ENCODE measurements at places on chromosomes 7 and 10.

- no peak for DNase-seq
Measured at GRCh38 chr7:30858576-30858975, 53.1 kb upstream of the AQP1 start.

- no peak for DNase-seq
Measured at GRCh38 chr7:137094-137891, 55.1 kb upstream of the FAM20C start.

DNA sequence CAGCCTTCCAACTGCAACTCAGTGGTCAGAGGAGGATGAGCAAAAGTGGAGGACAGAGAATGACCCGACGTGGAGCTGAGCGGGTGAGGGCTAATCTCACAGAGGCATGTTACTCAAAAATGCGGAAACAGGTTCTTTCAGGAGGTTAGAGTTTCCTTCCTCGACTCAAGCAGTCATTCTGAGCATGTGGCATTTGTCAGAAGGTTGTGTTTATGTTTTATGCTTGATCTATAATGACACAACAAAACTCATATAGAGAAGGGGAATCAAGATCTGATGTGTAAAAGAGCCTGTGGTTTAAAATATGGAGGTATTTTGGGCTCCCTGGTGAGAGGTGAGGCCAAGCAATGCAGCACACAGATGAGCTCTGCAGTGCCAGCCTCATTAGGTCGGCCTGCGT lies 311.4 kb downstream of the ADARB2 start:
- DNase-seq, result no peak

DNA sequence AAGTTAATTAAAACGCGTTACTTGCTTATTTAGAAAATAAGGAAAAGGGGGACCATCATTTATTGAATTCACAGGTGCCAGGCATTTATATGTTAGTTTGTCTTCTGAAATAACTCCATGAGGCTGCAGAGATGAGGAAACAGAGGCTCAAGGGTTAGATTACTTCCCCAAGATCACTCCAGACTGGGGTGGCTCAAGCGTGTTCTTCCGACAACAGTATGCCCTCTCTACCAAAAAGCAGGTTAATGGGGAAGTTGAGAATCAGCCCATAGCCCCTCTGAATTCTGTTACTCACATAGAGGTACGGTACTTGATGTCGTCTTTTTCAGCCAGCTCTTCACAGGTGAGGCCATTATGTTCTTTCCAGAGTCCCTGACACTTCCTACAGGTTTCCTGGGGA lies 129.3 kb downstream of the RNF216 start:
- no peak for DNase-seq

- DNase-seq, result no peak
Measured at GRCh38 chr7:46610746-46611145, 689.7 kb upstream of the IGFBP3 start.

- DNase-seq, result no peak
Measured at GRCh38 chr10:28060031-28060607, 61.2 kb upstream of the ODAD2 start.

GRCh38 chr7:12601302-12601869 lies 30.9 kb downstream of the SCIN start:
- no peak for DNase-seq

DNA sequence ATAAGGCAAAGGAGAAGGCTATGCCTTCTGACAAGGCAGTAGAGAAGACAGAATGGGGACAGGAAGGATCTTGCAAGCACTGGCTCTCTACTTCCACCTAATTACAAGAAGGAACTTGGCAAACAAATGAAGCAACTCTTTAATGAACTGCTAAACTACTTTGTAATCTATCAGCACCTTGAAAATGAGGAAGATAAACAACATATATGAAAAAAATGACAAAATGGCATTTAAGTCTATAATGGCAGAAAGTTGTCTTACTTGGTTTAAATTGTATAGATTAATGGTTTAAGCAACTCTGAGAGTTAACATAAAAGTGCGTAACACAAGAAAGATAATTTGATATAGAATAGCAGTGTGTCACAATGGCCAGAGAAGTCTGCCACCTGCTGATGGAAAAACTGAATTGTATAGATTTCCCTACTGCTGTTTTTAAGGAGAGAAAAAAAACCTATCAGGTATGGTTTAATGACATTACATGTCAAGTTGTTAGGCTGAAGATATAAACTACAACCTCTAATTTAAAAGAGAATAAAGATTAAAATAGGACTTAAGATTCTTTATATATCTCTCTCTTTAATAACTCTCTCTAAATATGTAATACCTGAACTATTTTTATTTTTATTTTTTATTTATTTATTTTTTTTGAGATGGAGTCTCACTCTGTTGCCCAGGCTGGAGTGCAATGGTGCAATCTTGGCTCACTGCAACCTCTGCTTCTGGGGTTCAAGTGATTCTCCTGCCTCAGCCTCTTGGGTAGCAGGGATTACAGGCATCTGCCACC lies 11.8 kb downstream of the NT5C3A start:
- peak; percentile 80 for DNase-seq

GRCh38 chr7:1864161-1864940 lies 194.3 kb downstream of the ELFN1 start:
- DNase-seq, result peak; percentile 58

GRCh38 chr10:95245425-95246055 lies 45.3 kb downstream of the PDLIM1 start:
- DNase-seq, result peak; percentile 61

GRCh38 chr10:89330537-89331212 lies 2.9 kb downstream of the IFIT3 start:
- no peak for DNase-seq

DNA sequence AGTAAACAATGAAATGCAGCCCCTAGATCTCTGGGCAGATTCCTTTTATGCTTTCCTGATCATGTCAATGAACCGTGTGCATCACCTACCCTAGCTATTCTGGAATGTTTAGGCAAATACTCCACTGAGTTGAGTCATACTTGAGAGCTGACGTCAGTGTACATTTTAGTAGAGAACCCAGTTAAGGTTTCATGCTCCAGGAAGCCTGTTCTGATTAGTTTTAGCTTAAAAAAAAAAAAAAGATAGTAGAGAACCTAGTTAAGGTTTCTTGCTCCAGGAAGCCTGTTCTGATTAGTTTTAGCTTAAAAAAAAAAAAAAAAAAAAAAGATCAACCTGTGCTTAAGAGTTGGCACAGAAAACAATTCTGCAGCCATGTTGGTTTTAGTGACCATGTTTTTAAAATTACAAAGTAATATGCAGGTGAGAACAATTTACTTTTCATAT lies 3.7 kb upstream of the MCU start:
- DNase-seq, result no peak

GRCh38 chr10:105514106-105514505 lies 873.0 kb downstream of the SORCS3 start:
- no peak for DNase-seq

- DNase-seq, result no peak
Measured at GRCh38 chr10:60040014-60040662, 133.8 kb upstream of the CCDC6 start.

- peak; percentile 46 for DNase-seq
Measured at GRCh38 chr10:132836832-132837540, 51.0 kb upstream of the NKX6-2 start.

GRCh38 chr7:25087855-25088254 lies 37.2 kb downstream of the CYCS start:
- no peak for DNase-seq

GRCh38 chr7:103343332-103343731 lies 1.2 kb downstream of the DNAJC2 start:
- no peak for DNase-seq

GRCh38 chr10:70940834-70941568 lies 52.6 kb upstream of the PCBD1 start:
- DNase-seq, result no peak

GRCh38 chr7:40303996-40304395 lies 169.2 kb downstream of the SUGCT start:
- no peak for DNase-seq

DNA sequence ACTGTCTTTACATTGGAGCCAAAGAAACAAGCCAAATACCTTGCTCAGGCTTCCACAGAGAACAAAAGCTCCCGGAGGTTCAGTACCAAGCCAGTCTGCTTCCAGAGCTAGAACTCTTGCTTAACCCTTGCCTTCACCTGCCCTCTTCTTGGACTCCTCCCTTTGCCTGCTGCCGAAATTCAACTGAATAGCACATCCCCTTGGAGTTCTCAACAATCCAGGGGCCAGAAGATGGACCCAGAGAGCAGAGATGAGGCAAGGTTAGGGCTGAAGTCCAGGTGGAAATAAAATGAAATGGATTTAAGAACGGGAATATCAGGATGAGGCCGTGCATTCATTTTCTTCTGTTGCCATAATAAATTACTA lies 876 bp upstream of the PIK3AP1 start:
- no peak for DNase-seq

DNA sequence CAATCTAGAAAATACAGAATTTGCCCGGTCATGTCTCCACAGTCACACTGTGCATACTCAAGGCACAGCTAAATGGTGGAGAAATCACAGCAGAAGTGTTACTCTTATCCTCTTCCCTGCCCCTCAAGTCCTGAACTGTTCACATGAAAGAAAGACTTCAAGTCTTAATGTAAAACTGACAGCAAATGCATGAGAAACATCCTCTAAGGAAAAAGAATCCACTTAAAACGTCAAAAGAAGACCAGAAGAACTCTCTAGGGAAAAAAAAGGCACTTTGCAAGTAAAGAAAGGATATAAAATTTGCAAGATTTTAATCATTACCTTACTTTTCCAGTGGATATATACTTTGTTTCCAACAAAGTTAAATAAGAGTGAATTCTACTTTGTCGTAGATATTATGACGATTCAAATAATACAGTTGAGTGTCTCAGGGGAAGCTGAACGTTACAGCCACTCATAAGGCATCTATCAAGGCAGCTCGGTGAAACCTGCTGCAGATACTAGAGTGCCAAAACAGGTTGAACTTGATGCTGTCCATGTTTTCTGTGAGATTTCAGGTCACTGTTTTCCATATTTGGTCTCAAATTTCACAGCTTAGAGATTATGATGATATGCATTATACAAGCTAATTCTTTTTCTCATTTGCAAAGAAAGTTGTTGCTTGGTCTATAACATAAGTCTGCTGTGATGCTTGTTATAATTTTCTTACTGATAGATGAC lies 155.0 kb downstream of the CTTNBP2 start:
- DNase-seq, result no peak

- DNase-seq, result no peak
Measured at GRCh38 chr10:130545697-130546096, 409.5 kb downstream of the GLRX3 start.

GRCh38 chr10:78247266-78247665 lies 213.6 kb downstream of the RPS24 start:
- no peak for DNase-seq

DNA sequence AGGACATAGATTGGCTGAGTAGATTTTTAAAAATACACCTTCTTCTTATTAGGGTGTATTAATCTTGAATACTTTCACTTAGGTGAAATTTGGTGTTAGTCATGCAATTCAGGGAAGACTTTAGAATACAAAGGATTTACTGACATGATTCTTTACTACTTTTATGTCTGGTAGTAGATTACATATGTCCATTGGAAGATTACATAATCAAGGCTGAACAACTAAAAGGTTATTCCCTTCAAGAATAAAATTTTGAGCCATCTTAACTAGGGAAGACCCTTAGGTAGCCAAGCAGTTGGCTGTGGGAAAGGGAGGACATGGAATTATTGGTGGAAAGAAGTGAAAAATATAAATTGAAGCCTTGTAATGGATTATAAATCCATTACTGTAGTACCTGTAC lies 165.0 kb downstream of the ITGB1 start:
- DNase-seq, result no peak

DNA sequence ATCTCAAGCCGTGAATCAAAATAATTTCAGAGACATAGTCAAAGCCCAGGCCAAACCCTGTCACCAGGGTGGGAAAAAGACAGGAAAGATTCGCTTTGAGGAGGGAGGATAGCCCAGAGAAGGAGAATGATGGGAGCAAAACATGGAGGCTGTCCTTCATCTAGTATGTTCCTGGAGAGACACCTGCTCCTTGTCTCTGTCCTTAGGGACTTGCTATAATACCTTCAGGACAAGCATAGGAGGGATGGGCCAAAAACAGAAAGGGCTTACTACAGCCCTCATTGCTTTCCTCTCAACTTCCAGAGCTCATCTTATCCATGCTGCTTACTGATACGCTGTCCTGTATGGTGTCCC lies 593.7 kb downstream of the LRMDA start:
- no peak for DNase-seq

GRCh38 chr7:79593866-79594301 lies 140.4 kb upstream of the MAGI2 start:
- DNase-seq, result no peak

DNA sequence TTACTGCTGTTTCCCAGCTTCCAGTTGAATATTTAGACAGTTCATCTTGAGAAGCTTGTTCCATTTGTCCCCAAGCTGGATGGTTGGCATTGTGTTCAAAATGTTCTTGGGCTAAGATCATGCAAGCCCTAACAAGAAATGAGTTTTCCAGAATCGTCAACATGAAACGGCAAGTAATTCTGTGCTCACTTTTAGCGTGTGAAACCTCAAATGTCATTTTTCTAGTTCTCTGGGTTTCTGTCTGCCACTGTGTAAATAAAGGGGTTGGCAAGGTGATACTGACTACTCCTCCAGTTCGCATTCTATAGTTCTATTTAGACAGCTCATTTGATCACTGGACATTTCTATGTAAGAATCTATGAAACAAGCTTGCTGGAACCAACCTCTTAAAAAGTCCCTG lies 194.0 kb downstream of the AHR start:
- DNase-seq, result no peak

DNA sequence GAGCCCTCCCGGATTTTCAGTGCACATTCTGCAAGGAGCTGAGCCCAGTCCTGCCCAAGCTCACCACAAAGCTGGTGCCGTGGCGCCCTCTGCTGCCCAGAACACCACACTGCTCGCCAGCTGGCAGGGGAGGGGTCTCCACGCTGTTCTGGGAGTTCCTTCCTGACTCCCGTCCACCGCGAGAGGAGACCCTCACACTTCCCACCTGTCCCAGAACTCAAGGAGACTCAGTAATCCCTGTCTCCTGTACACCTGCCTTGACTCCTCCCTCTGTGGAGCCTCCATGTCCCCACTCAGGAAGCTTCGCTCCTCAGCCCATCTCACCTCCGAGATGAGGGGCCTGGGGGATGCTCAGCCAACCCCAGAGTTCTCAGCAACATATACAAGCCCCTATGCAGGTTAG lies 11.3 kb downstream of the C10orf105 start:
- DNase-seq, result peak; percentile 62

- no peak for DNase-seq
Measured at GRCh38 chr10:119784340-119785067, 58.7 kb downstream of the INPP5F start.

DNA sequence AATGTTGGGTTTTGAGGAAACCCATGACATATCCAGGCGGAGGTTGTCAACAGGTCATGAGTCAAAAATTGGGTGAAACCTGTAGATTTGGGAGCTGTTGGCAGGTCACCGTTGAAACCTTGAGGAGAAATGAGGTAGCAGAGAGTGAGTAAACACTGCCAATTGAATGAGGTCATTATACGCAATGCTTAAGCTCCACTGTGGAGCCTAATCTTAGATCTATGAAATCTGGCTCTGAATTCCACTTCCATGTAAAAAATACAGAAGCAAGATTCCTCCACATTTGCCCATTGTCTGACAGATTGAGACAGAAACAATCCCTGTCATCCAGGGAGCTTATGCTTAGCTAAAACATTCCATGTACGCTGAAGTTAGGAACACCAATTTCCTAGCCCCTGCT lies 76.0 kb upstream of the IL6 start:
- no peak for DNase-seq

Data from kidney (tissue), 22 donors.